ENCODE measurements at places on chromosomes 1 and 21.

GRCh38 chr1:36155408-36156328, at the start of gene MAP7D1:
Gene MAP7D1 (plus strand): TSS chr1:36156160. CDS start chr1:36156418, 258 bp downstream.
- DNase-seq = peak; percentile 85

GRCh38 chr21:45414396-45415187, 9.6 kb downstream of the COL18A1 start:
- no peak for DNase-seq

DNA sequence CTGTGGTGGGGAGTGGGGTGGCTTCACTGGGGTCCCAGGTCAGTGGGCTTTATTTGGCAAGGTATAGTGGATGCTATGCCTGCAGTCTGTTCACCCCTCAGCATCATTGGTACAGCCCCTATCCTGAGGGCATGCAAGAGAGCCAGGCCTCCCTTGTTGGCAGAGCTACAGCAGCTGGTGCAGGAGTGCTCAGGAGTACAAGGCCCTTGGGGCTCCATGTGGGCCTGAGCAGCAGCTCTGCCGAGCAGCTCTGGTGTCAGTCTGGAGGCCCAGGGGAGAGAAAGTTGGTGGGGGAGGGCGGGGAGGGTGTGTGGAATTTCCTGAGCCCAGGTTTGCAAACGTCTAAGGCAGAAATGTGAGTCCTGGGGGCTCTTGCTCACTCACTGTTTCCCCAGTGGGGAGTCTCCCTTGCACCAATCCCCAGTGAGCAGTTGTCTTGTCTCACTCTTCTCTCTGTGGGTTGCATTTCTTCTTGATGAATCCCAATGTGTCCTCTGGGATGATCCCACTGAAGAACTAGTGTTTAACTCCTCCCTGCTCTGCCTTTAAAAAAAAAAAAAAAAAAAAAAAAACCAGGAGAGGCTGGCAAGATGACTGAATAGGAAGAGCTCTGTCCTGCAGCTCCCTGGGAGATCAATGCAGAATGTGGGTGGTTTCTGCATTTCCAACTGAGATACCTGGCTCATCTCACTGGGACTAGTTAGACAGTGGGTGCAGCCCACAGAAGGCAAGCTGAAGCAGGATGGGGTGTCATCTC, 39.5 kb upstream of the CYP4X1 start:
- DNase-seq = peak; percentile 1

- no peak for DNase-seq
Measured at GRCh38 chr1:186179231-186179630, 195.8 kb downstream of the TPR start.

GRCh38 chr1:93607814-93608186, 73.8 kb downstream of the BCAR3 start:
- DNase-seq = peak; percentile 59

- peak; percentile 61 for DNase-seq
Measured at GRCh38 chr1:228374711-228375577, 31.7 kb downstream of the TRIM11 start.

DNA sequence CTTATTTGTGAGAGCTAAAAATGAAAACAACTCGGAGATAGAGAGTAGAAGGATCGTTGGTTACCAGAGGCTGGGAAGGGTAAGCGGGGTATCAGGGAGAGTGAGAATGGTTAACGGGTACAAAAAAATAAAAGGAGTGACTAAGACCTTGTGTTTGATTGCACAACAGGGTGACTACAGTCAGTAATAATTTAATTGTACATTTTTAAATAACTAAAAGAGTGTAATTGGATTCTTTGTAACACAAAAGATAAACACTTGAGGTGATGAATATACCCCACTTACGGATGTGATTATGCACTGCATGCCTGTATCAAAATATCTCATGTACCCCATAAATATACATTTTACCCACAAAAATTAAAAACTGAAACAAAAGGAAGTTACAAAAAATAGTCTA, 29.4 kb downstream of the FOXJ3 start:
- no peak for DNase-seq

DNA sequence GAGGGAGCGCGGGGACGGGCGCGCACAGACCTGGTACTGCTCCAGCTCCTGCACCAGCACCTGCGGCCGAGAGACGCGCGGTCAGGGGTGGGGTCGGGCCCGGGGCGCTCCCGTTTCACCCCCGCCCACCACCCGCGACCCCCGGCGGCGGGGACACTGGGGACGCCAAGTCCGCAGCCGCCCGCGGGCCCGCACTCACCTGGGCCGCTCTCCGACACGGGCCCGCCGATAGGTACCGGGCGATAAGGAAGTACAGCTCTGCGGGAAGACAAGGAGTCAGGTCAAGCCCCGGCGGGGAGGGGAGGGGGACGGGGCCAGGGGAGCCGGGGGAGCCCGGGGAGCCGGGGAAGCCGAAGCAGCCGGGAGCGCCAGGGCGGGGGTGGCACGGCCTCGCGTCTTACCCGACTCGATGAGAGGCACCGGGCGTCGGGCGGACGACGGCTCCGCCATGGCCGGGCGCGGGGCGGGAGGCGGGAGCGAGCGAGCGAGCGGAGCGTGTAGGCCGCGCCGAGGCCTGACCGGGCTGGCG, 326 bp downstream of the BRWD1 start:
- DNase-seq = no peak

DNA sequence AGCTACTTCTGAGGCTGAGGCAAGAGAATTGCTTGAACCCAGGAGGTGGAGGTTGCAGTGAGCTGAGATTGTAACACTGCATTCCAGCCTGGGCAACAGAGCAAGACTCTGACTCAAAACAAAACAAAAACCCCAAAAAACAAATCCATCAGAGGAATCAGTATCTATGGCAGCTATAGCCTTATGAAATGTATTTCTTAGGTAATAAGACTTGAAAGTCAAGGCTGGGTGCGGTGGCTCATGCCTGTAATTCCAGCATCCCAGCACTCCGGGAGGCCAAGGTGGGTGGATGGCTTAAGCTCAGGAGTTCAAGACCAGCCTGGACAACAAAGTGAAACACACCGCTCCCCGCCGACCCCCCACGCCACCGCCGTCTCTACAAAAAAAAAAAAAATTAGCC, 31.1 kb upstream of the EYA3 start:
- DNase-seq = no peak

DNA sequence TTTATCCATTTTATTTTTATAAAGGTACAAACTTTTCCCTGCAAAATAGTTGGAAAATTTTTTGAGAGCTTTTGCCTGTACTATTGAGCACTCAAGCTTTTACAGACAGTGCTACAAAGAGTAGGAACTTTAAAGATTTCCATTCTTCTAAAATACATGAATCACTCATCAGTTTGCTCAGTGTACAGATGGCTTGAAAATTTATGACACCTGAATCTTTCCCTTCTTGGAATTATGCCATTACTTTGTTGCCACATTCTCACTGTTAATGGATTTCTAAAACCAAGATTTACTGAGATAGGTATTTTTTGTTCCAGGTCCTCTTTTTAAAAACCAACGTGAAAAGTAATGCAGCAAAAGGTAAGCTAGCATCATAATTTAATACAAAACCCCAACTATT, 76.0 kb downstream of the GPATCH2 start:
- DNase-seq = peak; percentile 13

GRCh38 chr1:53345996-53346813, 18.3 kb upstream of the LRP8 start:
- DNase-seq = no peak

GRCh38 chr1:110328274-110328673, 10.9 kb upstream of the RBM15 start:
- no peak for DNase-seq

GRCh38 chr1:154549202-154549770, 9.2 kb downstream of the UBE2Q1 start:
- no peak for DNase-seq

GRCh38 chr1:48674641-48675040, 102.0 kb downstream of the BEND5 start:
- peak; percentile 74 for DNase-seq

GRCh38 chr1:155944444-155944799, 3.0 kb downstream of the RXFP4 start:
- no peak for DNase-seq

- no peak for DNase-seq
Measured at GRCh38 chr21:32198384-32198783, 80.5 kb downstream of the MIS18A start.

DNA sequence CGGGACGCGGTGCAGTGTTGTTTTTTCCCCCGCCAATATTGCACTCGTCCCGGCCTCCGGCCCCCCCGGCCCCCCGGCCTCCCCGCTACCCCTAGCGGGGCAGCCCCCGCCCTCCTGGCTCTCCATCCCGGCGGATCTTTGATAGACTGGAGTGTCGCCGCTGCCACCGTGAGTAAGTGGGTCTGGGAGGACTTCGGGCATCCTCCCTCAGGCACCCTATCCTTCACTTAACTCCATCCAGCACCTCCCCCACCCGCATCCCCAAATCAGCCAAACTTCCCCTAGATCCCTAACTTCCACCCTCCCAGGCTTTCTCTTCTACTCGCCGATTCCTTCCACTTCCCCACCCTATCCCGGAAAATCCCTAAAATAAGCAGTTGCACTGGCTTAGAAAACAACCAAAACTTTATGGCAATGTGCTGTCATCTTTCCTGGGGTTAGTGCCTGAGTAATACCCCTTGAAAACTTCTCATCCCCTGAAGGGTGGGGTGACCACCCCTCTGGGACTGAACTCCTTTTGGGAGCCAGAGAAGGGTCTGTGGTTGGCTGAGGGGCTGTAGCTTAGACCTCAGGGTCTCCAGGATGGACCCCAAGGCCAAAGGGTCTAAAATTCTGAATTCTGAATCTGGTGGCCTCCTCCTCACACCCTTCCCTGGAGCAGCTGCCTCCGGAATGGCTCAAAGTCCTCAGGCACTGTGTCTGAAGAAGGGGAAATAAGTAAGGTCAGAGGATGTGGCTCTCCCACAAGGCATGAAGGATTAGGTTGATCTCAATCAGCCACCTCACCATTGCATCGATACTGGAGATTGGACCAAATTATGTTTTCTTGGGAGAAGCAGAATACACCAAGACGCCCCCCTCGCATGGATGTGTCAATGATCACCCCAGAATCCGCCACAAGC, 12.2 kb downstream of the THBS3 start:
- DNase-seq = no peak

- DNase-seq = no peak
Measured at GRCh38 chr1:175191659-175192058, 917 bp downstream of the KIAA0040 start.

- peak; percentile 45 for DNase-seq
Measured at GRCh38 chr1:73781251-73781650, 416.7 kb downstream of the LRRIQ3 start.

DNA sequence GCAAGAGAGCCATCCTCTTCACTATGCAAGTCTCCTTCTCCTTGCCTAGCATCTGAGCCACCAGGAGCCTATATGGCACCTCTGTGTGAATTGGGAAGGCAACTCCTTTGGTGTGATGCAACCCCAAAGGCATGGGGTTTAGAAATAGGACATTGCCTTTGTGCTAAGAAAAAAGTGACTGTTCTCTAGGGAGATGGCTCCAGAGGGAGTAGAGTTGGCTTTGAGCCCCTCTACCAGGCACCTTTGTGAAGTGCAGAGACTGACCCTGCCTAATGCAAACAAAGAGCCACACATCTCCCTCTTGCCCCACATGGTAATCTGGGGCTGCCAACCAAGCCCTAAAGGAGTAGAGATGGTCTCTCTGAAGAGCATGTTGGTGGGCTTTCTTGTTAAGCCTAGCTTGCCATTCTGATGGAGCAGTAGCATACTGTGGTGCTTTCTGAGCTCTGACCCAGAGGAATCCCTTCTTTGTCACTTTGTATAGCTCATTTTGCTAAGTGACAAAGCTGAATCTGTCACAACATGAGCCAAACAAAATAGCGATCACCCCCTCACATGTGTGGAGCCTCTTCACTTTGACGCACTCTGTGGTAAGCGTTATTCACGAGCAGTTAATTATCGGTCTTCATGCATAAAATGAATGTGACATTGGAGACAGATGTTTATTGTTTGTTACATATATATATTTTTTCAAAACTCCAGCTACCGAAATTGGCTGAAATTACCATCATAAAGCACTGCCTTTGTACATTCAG, 74.4 kb downstream of the RWDD3 start:
- no peak for DNase-seq

- DNase-seq = peak; percentile 96
Measured at GRCh38 chr1:234613128-234613875, 3.3 kb upstream of the IRF2BP2 start.

- DNase-seq = no peak
Measured at GRCh38 chr21:15379776-15380175, 315.0 kb upstream of the NRIP1 start.

DNA sequence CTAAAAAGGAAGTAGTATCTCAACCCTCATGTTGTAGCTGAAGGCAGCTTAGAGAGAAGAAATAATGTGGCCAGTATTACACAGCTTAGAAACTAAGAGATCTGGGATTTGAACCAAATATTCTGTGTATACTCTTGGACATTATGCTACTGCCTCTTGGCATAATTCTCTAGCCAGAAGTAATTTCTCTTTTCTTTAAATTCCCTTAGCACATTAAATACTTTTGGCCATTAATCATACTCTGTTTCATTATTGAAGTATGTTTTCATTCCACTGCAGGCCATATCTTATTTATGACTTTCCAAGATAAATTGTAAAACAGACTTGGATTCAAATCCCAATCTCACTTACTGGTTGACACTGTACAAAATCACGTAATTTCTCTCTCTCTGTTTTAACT, 181.3 kb upstream of the SPAG17 start:
- peak; percentile 70 for DNase-seq

GRCh38 chr1:47582891-47583608, 145.2 kb downstream of the FOXD2 start:
- DNase-seq = no peak

DNA sequence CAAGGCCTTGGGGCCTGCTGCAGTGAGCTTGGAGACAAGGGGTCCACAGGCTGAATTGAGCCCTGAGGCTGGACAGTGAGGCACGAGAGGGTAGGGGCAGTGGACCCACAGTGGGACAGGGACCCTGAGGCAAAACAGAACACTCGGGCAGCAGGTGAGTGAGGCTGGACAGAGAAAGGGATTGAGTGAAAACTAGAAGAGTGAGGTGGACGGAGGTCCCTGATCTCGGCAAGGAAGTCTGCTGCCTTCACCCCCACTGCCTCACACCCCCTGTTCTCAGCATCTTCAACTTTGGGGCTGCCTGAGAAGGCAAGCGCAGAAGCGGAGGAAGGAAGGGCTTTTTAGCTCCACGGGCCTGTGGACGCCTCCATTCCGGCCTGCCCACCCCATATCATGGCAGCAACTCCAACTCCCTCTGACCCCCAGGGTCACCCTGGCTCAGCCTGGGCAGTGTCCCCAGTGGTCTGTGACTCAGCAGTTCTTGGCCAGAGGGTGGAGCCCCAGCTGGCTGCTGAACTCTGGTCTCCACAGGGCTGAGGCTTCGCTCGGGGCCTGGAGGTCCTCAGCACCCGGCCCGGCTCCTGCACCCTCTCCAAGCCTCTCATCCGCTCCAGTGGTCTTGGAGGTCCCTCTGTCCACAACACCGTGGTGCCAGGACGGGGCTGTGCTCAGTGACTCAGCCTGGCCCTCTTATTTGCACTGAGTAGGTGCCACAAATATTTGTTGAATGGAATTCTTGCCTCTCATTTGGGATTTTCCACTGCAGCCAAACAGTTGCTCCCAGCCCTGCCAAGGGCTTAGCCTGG, 60.0 kb upstream of the EPS8L3 start:
- DNase-seq = no peak

DNA sequence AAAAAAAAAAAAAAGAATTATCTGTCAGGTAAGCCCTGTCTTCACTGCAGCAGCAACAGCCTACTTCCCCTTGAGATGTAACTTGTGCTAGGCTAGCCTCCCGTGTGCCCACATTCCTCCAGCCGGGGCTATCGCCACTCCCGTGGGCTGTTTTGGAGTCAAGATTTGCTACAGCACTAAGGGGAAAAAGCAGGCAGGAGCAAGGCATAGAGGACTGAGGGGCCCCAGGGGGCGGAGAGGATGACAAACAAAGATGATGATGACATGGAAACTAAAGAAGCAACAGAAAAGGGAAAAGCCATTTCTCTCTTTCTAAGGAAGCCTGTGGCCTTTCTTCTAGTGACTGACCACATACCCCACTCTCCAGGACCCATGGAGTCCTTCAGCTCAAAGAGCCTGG, 1.9 kb downstream of the TNFAIP8L2 start:
- no peak for DNase-seq
